ENCODE measurements at places on chromosomes 7 and 10. TPM values are rescaled to one million over a fixed set of nuclear protein-coding genes. Genes with fewer than 3 reads are reported as not detected.
A peak's percentile ranks its signal among the peaks of the same experiment; 100 is the strongest.

DNA sequence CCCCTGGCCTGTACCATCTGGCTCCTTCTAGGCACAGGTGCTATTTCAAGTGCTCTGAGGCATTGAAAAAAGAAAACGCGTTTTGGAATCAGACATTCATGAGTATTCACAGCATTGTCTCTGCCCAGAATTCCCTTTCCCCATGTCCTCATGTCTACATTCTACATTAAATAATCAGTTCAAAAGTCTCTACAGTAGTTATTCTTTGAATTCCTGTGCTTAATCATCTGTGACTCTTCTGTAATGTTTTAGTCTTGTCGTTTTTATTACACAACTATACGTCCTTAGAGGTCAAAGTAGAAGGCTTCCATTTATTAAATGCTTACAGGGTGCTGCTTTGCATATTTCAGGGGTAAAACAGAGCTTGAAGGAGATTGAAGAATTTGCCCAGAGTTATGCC lies 95.7 kb downstream of the BICC1 start:
- H3K4me1 ChIP-seq, result no peaks in the 10 kb centered on the region
- H3K27ac ChIP-seq, result no peak overlapping the region
- H3K36me3 ChIP-seq, result no peaks in the 10 kb centered on the region
- H3K4me3 ChIP-seq, result no peak overlapping the region

GRCh38 chr7:81433206-81433605 lies 336.6 kb downstream of the HGF start:
- no peaks in the 10 kb centered on the region for H3K36me3 ChIP-seq
- no peak overlapping the region for H3K27ac ChIP-seq
- no peaks in the 10 kb centered on the region for H3K27me3 ChIP-seq

- H3K4me1 ChIP-seq, result no peaks in the 10 kb centered on the region
- no peak overlapping the region for H3K4me3 ChIP-seq
- DNase-seq, result no peak
- H3K36me3 ChIP-seq, result no peaks in the 10 kb centered on the region
Measured at GRCh38 chr7:50281680-50282445, 22.7 kb upstream of the IKZF1 start.

DNA sequence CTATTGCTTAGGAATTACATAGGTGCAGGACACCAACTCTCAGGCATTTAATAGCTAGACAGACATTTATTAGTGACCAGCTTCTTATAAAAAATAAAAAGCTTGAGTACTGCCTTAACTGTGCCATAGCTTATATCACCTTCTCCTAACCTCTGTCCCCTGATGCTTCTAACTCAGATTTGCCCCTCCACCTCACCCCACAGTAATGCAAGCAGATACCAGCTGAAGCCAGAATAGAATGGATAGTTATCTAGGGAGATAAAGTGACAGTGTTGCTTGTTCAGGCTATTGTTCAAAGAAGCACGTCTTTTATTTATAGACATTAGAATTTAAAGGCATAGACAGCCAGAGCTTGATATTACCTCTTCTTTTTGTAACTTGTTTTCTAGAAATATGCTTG lies 99.6 kb upstream of the GLCCI1 start:
- DNase-seq, result no peak
- peaks cover 27% of the 10 kb centered on the region for H3K4me1 ChIP-seq
- no peaks in the 10 kb centered on the region for H3K27me3 ChIP-seq
- H3K36me3 ChIP-seq, result no peaks in the 10 kb centered on the region

GRCh38 chr7:41167836-41168235 lies 535.1 kb downstream of the INHBA start:
- no peaks in the 10 kb centered on the region for H3K36me3 ChIP-seq
- H3K27ac ChIP-seq, result no peak overlapping the region
- DNase-seq, result no peak
- H3K4me3 ChIP-seq, result no peak overlapping the region

HHEX gene
- 0.43 TPM for polyA plus RNA-seq

DNA sequence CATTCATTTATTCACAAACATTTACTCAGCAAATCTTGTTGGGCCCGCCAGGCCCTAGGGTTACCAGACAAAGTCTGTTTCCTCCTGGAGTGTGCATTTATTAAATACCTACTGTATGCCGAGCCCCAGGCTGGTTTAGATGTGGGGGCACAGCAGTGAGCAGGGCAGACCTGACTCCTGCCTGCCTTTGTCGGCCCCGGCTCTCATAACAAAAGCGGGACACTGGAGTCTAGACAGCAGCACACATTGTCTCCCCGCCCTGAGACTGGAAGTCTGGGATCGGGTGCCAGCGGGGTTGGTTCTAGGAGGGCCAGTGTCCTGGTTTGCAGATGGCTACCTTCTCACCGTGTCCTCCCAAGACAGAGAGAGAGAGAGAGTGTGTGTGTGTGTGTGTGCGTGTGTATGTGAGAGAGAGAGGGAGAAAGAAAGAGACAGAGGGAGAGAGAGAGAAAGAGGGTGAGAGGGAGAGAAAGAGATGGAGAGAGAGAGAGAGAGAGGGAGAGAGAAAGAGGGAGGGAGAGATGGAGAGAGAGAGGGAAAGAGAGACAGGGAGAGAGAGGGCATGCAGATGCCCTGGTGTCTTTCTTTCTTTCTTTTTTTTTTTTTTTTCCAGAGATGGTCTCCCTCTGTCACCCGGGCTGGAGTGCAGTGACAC lies 25.9 kb downstream of the ELFN1 start:
- H3K36me3 ChIP-seq, result no peaks in the 10 kb centered on the region
- H3K27ac ChIP-seq, result no peak overlapping the region
- no peak for DNase-seq
- H3K27me3 ChIP-seq, result no peaks in the 10 kb centered on the region
- H3K4me3 ChIP-seq, result no peak overlapping the region

DNA sequence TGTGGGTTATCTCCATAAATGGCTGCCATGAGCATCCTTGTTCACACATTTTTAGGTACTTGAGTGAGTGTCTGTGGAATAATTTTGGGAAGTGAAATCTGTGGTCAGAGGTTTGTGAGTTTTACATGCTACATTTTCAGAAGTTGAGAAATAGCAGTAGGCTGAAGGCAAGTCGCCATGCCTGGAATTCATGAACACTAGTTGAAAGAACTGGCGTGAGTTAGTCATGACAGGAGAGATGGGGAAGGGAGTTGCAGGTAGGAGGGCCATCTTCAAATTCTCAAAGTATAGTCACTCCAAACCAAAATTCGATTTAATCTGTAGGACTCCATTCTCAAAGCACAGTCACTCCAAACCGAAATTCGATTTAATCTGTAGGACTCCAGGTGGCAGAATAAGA lies 89.6 kb downstream of the EGFR start:
- no peaks in the 10 kb centered on the region for H3K27me3 ChIP-seq
- H3K36me3 ChIP-seq, result no peaks in the 10 kb centered on the region
- no peak overlapping the region for H3K4me3 ChIP-seq
- H3K4me1 ChIP-seq, result no peaks in the 10 kb centered on the region
- no peak for DNase-seq

- H3K4me1 ChIP-seq, result peaks cover 6% of the 10 kb centered on the region
- H3K27ac ChIP-seq, result peak overlapping the region; percentile 12
- H3K36me3 ChIP-seq, result peaks cover 27% of the 10 kb centered on the region
- no peak for DNase-seq
- H3K27me3 ChIP-seq, result no peaks in the 10 kb centered on the region
Measured at GRCh38 chr10:86932674-86933073, 24.7 kb downstream of the MMRN2 start.

CFAP43 gene
- 1.9 TPM for polyA plus RNA-seq

PPP1R3A gene
- 17.5 TPM for polyA plus RNA-seq

DNA sequence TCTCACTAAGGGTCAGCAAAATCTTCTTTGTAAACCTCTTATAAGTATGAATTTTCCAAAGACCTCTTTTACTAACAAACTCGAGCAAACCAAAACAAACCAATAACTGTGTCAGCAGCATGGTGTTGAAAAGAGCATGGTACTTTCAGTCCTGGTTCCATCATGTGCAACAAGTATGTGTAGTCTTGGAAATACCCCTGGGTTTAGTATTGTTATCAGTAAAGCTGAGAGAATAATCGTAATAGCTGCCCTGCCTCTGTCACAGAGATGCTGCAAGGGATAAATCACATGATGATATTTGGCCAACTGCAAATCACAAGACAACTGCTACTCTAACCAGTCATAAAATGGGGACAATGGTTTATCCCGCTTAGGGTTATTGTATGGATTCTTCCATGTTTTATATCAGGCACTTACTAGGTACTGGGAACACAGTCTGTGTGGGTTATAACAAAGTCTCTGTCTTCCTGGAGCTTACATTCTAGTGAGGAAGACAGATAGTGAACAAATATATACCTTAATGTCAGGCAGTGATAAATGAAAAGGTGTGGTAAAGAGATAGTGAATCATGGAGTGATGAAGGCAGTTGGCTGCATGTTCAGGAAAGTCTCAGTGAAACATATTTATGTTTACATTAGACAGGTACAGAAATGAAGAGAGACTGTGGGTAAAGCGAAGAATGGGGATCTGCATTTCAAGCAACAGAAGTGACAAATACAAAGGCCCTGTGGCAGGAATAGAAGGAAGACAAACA lies 60.5 kb upstream of the C10orf90 start:
- DNase-seq, result no peak
- H3K36me3 ChIP-seq, result no peaks in the 10 kb centered on the region
- no peak overlapping the region for H3K27ac ChIP-seq
- no peaks in the 10 kb centered on the region for H3K27me3 ChIP-seq
- no peaks in the 10 kb centered on the region for H3K4me1 ChIP-seq
- H3K4me3 ChIP-seq, result no peak overlapping the region

DNA sequence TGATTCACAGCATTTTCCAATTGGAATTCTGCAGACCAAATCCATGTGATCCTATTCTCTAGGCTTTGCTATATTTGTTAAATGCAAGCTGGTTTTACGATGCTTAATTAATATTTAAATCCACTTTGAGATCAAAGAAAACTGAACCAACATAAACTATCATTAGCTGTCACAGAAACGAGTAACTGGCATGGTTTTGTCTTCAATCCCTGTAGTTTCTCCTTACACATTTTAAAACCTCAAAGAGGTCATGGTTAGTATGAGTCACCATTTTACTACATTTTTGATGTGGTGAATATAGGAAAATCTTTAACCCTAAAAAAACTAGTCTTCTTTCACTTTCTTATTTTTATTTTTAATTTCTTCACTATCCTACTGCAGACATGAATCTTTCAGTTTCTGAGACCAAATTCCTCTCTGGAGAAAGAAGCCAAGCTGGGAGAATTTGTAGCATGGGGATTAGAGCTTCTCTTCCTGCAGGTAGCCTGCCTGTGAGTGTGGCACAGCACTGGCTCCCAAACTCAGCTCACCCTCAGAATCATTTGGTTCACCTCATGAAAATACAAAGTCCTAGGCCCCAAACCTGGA lies 8.7 kb upstream of the LIPM start:
- H3K4me3 ChIP-seq, result no peak overlapping the region
- peak; percentile 62 for DNase-seq
- H3K4me1 ChIP-seq, result no peaks in the 10 kb centered on the region
- H3K27me3 ChIP-seq, result no peaks in the 10 kb centered on the region

DNA sequence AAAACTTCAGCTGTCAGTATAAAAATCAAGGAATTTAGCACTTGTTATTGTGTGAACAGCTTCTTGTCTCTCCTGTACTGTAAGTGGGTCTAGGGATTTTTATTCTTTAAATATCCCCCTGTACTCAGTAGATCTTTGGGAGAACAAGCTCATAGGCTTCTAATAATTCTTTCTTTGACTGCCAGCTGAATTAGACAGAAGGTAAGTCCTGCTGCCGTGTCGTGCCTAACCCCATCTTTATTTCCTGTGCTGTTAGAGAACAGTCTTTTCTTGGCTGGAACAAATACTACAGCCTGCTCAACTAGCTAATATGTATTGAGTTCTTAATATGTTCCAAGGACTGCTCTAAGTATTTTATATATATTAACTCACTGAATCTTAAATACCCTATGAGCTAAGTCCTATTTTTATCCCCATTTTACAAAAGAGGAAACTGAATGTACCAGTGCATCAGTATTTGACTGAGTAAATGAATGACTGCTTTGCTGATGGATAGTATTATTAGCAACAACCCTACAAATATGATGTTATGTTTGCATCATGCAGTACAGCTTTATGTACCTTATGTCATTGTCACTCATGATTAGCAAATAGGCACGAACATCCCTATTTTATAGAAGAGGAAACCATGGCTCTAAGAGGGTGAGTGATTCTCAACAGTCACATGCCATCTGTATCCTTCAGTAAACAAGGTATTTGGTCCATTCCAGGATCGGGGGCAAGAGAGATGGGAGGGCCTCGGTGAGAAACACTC lies 5.5 kb upstream of the DUSP5 start:
- H3K36me3 ChIP-seq, result no peaks in the 10 kb centered on the region
- H3K4me3 ChIP-seq, result no peak overlapping the region
- H3K27me3 ChIP-seq, result no peaks in the 10 kb centered on the region
- DNase-seq, result no peak

DNA sequence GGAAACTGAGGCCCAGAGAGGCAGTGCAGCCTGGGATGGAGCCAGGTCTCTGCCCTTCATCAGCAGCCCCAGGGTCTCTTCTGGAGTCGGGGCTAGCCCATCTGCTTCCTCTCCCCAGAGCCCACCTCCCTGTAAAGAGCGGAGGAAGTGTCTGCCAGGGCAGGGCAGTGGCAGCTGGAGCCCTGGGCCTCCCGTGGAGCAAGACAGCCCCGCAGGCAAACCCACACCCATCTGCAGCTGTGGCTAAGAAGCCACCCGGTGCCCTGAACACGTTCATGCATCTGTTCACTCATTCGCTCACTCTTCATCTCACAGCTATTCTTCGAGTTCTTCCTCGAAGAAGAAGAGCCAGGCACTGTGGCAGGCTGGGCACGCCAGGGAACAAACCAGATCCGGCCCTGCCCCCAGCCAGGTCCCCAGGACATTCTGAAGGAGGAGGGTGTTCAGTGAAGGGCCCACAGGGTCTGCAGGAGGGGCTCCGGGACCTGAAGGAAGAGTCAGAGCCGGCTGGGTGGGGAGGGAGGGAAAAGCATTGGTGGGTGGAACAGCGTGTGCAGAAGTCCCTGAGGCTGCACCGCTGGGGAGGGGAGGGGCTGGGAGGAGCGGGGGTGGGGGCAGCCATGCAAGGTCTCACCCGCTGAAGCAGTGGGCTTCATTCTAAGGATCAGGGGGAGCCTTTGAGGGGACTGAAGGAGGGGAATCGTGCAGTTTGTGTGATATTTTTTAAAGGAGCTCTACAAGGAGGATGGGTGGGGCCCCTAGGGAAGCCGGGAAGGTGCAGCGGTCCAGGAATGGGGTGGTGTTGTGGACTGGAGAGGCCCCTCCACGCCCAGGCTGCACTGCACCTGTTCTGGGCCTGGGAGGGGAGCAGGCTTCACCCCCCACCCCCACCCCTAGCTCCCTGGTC lies 99.1 kb downstream of the UNCX start:
- H3K27me3 ChIP-seq, result no peaks in the 10 kb centered on the region
- DNase-seq, result no peak
- no peak overlapping the region for H3K27ac ChIP-seq
- H3K4me1 ChIP-seq, result no peaks in the 10 kb centered on the region
- H3K4me3 ChIP-seq, result no peak overlapping the region

GIMAP5 gene
- polyA plus RNA-seq, result 0.22 TPM

GRCh38 chr10:75303045-75303777 lies 67.5 kb upstream of the COMTD1 start:
- no peak overlapping the region for H3K4me3 ChIP-seq
- no peaks in the 10 kb centered on the region for H3K4me1 ChIP-seq
- no peak for DNase-seq
- H3K27me3 ChIP-seq, result no peaks in the 10 kb centered on the region
- H3K27ac ChIP-seq, result no peak overlapping the region

GRCh38 chr10:132805599-132805998 lies 19.7 kb upstream of the NKX6-2 start:
- no peak for DNase-seq
- H3K36me3 ChIP-seq, result no peaks in the 10 kb centered on the region
- H3K4me1 ChIP-seq, result no peaks in the 10 kb centered on the region
- H3K27me3 ChIP-seq, result no peaks in the 10 kb centered on the region

GRCh38 chr7:111833466-111833865 lies 271.2 kb upstream of the IMMP2L start:
- DNase-seq, result no peak
- no peaks in the 10 kb centered on the region for H3K36me3 ChIP-seq
- no peaks in the 10 kb centered on the region for H3K27me3 ChIP-seq
- no peak overlapping the region for H3K4me3 ChIP-seq
